ENCODE measurements at places on chromosomes 7 and 10.

DNA sequence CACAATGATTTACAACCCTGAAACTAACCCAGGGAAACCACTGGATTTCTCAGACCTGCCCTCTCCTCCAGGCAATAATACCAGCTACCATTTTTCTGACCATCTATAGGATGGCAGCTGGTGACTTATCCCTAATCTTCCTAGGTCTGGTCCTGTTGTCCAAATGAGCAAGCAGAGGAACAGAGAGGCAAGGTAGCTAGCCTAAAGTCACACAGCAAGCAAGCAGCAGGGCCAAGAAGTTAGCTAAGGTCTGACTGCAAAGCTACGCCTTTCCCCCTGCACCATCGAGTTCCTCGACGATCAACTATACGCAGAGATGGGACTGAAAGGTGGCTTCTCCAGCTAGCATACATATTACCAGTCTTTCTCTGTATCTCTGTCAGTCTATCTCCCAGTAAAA is 25.3 kb downstream of the ATXN7L1 start:
- no peak for DNase-seq

DNA sequence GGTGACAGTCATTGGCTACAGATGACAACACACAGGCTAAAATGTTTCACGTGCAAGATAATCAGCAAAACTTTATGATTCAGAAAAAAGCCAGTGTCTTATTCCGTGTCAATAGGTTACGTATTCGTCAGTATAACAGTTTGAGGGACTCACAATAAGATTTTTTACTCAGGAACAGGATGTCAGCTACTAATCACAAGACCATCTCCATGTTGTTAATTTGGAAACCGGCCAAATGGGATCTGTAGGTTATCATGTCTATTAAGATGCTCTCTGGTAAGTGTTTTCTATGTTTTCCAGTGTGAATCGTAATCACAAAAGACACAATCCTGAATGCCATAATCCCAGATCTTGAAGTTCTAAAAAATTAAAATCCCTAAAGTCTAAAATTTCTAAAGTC is 197.3 kb downstream of the ETV1 start:
- no peak for DNase-seq

DNA sequence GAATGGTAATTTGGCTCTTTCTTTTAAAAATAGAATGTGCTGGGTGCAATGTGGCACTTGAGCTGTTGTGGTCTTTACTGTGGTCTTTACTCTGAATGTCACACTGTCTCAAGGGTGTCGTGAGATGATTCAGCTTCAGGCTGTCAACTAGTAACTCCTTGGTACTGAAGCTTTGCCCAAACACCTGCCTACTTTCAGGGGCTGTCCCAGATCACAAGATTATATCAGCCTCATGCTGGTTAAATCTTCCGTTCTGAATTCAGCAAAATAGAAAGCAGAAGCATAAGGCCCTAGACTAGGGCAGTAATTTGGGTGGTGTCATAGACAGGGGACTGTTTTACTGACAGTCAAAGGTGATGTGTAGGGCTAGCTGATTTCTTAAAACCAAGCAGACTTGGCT is 110.9 kb downstream of the BAMBI start:
- DNase-seq = no peak

DNA sequence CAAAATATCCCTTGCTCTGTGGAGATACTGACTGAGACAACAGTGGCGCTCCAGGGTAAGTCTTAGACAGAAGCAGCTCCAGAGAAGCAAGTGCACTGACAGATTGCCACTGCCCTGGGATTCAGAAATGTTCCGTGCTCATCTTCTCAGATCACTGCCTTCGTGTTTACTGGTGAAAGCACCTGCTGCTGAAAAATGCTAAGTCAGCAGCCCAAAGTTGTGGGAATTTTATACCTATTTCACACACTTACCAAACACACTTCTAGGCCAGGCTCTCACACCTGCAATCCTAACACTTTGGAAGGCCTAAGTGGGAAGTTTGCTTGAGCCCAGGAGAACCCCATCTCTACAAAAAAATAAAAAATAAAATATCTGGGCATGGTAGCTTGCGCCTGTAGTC is 63.2 kb upstream of the DLX6 start:
- no peak for DNase-seq

- no peak for DNase-seq
These were observed 106.5 kb downstream of the TCF7L2 start for GRCh38 chr10:113056441-113057021.

DNA sequence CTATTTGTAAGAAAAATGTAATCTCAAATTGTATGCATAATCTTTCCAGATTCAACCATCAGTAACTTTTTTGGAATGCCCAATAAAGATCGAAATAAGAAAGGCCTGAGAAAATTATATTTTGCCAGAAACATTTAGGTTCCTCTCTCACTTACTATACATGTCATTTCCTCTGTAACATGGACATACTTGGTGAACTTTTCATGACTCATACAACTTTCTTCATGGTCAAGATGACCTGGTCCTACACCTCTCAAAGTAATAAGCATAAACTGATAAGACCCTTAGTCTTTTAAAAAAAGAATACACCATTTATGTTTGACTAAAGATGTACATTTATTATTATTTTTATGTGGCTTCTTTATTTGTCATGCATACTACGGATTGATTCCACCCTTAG is 125.3 kb downstream of the REEP3 start:
- no peak for DNase-seq

- no peak for DNase-seq
These were observed 140.9 kb upstream of the NRBF2 start for GRCh38 chr10:62992145-62992721.

- no peak for DNase-seq
These were observed 14.8 kb downstream of the TSPAN14 start for GRCh38 chr10:80468806-80469421.

- DNase-seq = no peak
These were observed 93.6 kb upstream of the COL1A2 start for GRCh38 chr7:94301024-94301586.

GRCh38 chr10:132666705-132667341 is 119.1 kb downstream of the NKX6-2 start:
- no peak for DNase-seq

DNA sequence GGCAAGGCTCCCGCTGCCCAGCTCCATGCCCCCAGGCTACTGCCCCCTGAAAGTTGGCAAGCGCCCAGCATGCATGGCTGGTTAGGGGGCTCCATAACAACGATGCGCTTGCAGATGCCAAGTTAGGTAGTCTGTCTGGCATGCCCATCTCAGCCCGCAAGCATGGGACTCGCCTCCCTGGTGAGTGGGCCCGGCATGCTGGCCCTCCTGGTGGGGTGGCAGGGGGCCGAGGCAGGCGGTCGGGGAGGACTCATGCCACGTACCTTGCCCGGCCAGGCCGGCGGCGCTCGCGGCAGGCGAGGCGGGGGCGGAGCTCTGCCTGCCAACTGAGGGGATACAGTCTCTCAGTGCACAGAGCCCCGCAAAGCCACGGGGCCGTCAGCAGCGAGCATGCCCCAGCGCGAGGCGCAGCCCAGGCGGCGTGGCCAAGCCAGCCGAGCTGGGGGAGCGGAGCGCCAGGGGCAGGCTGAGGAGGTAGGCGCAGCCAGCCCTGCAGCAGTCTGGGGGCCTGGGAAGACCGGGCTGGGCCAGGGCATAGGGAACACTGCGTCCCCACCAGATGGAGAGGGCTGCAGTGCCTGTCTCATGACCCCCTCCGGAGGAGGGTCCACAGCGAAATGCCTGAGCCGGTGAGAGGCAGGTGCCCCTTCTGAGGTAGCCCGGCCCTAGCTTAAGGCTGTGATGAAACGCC is 28.0 kb upstream of the NDST2 start:
- no peak for DNase-seq

DNA sequence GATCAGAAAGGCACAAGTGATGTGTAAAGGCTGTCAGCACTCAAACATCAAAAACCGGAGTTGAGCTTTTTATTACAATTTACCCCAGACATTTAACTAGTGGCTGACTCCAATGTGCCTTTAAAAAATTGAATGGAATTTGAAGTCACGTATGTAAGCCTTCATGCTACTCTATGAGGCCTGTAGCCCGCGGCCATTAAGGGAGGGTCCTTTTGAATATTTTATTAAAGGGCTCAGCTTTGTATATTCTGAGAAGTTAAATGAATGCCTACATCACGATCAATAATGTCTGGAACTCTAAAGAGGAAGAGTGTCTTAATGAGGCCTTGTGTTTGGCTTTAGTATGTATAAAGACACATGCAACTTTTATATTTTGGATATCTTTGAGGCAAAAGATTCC is 916.6 kb upstream of the CELF2 start:
- DNase-seq = no peak
